ENCODE measurements at places on chromosomes 5 and 9.

DNA sequence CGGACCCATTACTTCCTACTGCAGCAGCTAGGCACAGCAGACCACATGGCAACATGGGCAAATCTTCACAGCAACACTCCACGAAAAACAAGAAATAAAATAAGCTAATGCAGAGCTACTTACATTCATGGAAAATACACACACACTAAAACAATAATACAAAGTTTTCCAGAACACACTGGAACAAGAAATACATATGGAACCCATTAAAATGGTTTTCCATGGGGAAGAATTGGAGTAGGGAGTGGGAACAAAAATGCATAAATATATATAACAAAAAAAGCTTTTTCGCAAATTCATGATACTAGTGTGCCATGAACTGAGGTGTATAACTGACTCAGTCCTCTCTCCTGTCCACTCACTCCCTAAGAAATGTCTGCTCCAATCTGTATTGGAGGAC is 8.3 kb downstream of the ADAMTS12 start:
- no peak for DNase-seq

DNA sequence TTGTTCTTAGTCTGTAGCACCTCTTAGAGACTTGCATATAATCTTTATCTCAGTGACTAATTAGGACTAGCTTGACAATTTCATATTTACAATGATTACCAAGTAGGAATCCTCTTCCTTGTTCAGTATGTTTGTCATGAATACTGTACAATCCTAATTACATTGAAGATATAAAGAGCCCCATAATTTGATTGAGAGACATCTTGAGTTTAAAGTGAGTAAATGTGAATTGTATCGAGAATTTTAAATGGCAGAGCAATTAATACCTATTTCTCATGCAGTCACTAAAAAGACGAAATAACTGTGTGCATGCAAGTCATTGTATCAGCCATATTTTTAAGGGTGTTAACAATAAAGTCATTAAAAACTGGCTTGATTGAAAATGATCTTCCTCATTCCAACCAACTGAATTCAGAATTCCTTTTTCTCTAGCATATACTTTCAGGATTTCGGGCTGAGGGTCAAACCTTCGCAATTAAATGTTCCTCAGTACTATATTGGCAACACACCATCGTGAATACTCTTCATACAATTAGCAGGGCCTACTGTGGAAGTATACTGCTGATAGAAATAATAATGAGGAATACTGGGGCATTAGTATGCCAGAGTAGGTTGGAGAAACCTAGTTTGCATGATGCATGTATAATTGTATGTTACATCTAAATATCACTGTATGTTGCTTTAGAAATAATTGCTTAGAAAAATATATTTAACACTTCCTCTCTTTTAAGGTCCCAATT is 284.7 kb upstream of the TMEM161B start:
- DNase-seq = no peak

- DNase-seq = no peak
These were observed 343.2 kb downstream of the ACTL7B start for GRCh38 chr9:108512426-108513173.

DNA sequence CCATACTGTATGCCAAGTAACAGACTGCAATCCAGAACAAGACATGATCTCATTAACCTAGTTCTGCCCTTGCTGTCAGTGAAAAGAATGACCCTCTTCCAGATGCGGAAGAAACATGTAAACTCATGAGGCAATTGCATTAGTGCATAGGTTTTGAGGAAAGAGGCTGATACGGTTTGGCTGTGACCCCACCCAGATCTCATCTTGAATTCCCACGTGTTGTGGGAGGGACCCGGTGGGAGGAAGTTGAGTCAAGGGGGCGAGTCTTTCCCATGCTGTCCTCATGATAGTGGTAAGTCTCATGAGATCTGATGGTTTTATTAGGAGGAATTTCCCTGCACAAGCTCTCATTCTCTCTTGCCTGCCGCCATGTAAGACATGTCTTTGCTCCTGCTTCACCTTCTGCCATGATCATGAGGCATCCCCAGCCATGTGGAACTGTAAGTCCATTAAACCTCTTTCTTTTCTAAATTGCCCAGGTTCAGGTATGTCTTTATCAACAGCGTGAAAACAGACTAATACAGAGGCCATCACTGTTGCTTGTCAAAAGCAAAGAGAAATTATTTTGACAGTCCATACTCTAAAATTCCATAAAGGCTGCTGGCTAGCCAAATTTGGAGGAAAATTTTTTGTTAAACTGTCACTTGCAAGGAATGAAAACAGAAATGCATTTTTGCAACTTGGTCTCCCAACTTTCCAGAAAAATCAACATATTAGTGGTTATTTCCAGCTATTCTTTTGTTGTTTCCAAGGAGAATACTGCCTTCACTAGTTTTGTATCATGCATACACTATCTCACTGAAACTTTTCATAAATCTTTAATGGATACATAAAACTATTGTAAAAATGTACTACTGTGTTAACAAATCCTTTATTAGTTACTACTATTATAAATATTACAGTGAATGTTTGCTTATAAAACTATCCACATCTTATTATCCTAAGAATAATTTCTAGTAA is 3.2 kb upstream of the ARL15 start:
- no peak for DNase-seq

DNA sequence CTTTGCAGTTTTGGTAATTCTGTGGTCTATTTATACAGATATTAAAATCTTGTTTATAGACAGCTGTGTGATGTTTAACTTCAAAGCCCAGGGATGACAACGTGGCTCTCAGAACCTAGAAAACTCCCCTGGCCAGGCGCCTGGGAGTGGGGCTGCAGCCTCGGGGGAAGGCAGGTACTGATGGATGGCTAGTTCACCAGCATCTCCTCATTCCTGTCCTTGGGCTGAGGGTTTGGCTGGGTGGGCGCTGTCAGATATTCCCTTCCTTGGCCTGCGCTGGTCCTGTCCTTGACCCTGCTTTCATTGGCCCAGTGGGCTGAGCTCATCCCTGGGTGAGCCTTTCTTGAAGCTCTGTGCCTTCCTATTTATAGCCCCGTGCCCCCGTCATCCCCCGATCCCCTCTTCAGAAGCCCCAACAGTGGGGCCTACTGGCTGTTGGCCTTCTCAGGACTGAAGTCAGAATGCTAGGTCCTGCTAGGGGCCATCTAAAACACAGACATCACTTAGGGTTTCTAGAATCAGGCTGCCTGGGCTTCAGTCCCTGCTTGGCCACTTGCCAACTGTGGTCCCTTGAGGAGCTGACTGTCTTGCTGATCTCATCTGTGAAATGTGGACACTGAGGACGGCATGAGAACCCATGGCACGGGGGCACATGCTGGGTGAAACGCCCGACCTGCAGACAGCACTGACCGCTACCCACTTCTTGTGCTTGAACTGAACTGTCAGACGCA is 20.9 kb downstream of the SH3GLB2 start:
- DNase-seq = no peak

DNA sequence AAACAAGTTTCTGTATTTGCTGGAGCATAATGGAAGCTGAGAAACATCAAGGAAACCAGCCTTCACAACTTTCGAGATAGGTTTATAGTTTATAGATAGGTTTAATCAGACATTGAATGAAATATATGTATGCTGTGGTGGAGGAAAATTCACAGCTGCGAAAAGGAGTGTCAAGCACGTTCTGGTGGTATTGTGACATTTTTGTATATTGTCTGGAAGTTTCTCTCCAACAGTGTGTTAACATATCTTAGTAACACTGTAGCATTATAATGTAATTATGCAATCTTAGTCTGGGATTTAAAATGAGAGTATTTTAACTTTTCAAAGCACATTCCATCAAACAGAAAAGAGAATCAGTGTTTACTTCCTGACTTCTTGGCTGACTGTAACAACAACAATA is 50.0 kb downstream of the FCHO2 start:
- no peak for DNase-seq

- no peak for DNase-seq
These were observed 35.7 kb downstream of the PCDHAC2 start for GRCh38 chr5:141001844-141002604.

DNA sequence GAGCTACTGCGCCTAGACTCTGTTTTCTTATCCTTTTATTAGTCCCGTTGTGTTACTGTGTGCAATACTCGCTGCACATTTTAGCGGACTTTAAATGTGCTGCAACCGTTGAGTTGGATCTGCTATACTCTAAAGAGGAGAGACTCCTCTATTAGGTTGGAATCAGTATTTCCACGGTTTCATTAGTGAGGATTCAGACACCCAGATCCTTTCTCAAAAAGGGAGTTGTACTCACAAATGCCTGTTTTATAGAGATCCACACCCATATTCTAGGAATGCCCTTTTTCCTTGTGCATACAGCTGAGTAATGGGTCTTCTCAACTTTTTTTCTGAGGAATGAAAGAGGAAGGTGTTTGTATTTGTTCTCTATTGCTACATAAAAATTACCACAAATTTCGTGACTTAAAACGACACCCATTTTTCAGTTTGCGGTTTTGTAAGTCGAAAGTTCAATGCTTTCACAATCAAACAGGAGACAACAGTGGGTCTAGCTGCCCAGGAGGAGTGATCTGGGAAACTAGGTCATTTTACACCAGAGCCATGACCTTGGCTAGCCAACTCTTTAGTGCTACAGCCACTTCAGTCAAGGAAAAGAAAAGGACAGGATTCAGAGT is 52.8 kb upstream of the SLC44A1 start:
- DNase-seq = no peak

GRCh38 chr5:133200256-133200655 is 148.4 kb downstream of the HSPA4 start:
- DNase-seq = no peak

DNA sequence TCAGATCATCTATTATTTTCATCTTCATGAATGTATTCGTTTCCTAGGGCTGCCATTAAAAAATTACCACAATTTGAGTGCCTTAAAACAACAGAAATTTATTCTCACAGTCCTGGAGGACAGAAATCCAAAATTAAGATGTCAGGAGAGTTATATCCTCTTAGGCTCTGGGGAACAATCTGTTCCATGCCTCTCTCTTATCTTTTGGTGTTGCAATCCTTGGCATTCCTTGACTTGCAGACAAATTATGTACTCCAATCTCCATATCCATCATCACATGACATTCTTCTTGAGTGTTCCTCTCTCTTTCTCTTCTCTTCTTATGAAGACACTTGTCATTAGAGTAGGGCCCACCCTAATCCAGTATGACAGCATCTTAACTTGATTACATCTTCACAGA is 339.4 kb downstream of the EFNA5 start:
- DNase-seq = no peak

- DNase-seq = no peak
These were observed 91.3 kb downstream of the COMMD10 start for GRCh38 chr5:116176121-116176520.

- DNase-seq = no peak
These were observed 133.2 kb upstream of the ZNF618 start for GRCh38 chr9:113742878-113743277.

DNA sequence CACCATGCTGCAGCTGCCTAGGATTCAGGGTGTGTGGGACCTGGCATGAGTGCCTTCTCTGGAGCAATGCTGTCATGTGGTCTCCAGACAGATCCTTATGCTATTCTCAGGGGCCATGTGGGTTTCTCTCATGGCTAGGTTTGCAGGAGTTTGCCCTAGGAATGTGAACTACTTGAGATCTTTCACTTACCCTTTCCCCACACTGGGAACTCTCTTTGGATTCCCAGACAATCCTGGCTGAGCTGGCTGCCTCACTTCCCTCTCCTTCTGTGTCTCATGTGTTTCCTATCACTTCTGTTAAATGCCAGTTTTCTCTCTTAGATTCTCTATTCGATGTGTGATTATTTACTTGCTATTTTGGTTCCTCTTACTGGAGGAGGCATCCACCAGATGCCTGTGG is 270.2 kb upstream of the RASA1 start:
- DNase-seq = no peak

GRCh38 chr5:115461093-115461492 is 83.5 kb downstream of the FEM1C start:
- DNase-seq = no peak

- DNase-seq = no peak
These were observed 127.2 kb upstream of the LARP1 start for GRCh38 chr5:154627698-154628678.

DNA sequence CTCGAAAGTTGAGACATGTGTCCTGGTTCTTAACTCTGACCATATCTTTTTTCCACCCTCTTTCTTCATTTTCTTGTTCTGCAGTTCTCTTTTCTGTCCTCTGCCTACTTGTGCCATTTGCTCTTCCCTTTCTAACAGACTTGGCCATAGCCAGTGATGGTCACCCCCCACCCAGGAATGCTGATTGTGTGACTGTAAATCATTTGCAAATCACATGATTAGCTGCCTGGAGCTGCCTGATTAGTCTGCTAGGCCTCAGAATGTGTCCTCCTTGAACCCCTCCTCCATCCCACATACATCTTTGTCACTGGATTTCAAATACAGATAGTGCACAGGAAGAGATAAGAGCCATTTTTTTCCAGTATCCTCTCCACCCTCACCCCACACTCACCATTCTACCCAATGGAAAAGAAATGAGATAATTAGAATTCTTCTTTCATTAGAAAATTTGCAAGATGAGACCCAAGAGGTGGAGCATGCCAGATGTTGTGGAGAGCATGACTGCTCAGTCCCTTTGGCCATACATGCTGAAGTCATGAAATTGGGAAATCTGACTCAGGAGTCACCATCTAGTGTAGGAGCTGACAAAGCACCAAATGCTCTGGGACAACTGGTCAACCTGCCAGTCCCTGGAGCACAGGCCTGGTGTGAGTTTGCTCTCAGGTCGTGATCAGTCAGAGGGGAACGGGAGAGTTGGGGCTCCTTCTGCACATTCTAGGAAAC is 538.2 kb downstream of the CCDC171 start:
- no peak for DNase-seq

DNA sequence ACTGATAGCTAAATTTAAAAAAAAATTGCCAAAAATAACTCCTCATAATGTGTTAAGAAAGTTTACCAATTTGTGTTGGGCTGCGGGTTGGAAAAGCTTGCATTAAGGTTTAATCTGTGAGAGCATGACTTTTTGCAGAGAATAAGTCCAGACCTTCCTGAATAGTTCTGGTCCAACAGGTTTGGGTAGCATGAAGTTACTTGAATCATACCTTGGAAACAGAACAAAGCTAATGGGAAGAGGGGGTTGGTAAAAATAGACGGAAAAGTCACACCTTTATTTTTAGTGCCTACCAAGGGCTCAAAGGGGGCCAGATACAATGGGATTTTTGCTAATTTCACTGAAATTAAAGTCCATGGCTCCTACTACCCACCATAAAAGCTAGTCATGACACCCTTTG is 17.1 kb upstream of the MATR3 start:
- no peak for DNase-seq

- no peak for DNase-seq
These were observed 34.4 kb downstream of the INSYN2B start for GRCh38 chr5:169945831-169946261.

DNA sequence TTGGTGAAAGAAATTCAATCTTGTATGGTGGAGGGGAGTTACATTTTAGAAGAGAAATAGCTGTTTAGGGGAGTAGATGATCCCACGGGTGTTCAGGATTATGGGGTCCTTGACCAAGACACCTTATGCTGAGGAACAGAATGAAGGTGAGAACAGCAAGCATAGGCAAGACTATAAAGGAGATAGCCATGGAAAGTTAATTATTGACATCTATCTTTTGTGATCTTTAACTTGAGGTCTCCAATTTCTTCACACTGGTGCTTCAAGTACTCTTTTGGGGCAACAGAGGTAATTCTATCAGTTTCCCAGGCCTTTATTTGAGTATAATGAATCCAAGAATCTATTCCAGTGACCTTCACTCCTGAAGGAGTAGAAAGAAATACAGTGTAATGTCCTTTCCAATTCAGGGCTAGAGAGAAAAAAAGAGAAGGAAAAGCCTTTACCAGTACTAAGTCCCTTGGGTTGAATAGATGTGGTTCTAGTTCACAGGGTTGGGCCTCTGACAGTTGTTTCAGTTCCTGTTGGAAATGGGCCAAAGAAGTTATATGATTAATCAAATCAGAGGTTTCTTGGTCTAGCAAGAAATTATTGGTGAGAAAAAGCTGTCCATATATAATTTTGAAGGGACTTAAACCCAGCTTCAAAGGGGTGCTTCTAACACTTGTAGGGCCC is 2104.1 kb upstream of the ACO1 start:
- DNase-seq = no peak

Data from NCI-H187 (cell line).